ENCODE measurements at places on chromosomes 1 and 21.

GRCh38 chr1:201405484-201405831, 6.3 kb upstream of the LAD1 start:
- no peak for DNase-seq

DNA sequence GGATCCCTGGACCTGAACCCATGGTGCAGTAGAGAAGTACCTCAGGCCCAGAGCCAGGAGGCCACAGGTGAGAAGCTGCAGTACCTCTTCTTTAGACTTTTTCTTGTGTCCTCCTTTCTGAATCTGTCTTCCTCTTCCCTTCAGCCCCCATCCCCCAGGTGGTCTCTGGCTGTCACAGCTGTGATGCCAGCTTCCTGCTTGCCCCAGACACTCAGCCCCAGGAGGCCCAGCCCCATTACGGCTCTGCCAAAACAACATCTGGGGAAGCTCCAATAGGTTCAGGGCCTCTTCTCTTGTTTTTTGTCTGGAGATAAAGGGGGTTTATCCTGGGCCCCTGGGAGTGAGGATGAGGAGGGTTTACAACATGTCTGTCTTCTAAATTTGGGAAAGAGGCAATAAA, 9.5 kb upstream of the BTG2 start:
- no peak for DNase-seq

GRCh38 chr21:29177800-29178199, 47.4 kb downstream of the MAP3K7CL start:
- DNase-seq: no peak

DNA sequence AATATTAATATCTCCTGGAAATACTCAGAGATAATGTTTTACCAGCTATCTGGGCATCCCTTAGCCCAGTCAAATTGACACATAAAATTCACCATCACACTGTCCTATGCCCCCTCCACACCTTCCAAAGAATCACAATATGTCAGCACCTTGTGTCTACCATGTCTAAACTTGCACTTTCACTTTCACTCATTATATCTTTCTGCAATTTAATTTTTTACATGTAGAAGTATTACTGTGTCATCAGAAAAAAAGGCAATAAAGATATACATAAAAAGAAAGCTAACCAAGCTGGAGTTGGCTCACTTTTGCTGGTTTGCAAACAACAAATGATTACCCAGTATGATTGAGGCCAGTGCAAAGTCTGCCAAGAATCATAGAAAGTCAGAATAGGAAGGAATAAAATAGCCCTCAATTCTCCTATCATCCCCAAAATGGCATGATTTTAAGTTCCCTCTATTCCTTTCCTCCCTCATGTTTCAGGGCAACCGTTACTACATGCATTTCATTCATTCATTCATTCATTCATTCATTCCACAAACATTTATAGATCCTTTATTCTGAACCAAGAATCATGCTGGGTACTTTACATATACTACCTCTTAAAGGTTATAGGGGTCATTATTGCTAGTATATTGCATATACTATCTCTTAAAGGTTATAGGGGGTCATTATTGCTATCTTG, 5.9 kb upstream of the LUZP1 start:
- DNase-seq: no peak

DNA sequence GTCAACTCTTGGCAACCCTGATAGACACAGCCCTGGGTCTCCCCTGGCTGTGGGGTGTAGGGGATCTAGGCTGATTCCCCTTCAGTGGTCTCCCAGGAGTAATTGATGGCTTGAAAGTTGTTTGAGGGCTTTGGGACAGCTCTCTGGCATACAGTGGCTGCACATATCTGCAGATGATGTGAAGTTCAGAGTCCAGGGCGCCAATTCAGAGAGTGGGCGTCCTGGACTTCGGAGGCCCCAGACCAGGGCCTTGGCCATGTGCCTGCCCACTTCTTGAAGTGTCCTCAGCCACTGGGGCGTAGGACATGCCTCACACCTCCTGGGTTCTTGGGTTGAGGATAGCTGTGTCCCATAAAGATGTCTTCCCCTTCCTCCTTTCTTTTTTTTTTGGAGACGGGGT, 2.6 kb downstream of the INAVA start:
- DNase-seq: no peak

DNA sequence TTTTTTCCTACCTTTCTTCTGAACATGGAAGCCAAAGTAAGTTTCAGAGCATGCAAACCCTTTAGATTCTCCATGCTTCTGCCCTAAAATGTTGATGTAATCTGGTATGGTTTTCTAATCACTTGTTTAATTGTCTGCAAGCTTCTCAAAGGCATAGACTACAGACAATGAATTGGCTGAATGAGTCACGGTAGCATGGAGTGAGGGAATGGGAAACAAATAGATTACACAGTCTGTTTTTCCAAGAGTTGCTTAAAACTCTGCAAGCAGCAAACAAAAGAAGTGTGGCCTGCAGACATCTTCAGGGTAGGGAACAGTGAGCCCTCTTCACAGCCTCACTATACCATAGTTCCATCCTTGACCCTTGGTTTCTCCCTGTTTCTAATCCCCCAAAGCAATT, 326.0 kb downstream of the BARHL2 start:
- DNase-seq: no peak

- no peak for DNase-seq
Measured at GRCh38 chr1:17554954-17555353, 15.5 kb downstream of the ARHGEF10L start.

- DNase-seq: peak; percentile 26
Measured at GRCh38 chr1:54229281-54229891, 29.4 kb downstream of the MRPL37 start.

DNA sequence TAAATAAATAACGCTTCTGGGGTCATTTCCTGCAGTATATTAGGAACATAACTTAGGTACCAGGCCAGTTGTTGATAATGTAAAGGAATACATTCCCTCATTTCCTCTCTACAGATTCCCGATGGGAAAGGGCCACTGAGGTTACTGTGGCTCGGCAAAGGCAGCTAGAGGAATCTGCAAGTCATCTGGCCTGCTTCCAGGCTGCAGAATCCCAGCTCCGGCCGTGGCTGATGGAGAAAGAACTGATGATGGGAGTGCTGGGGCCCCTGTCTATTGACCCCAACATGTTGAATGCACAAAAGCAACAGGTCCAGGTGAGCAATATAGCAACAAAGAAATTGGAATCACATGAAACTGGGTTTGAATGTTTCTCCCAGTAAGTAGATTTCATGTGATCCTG, 109.6 kb upstream of the BMP8A start:
- no peak for DNase-seq

DNA sequence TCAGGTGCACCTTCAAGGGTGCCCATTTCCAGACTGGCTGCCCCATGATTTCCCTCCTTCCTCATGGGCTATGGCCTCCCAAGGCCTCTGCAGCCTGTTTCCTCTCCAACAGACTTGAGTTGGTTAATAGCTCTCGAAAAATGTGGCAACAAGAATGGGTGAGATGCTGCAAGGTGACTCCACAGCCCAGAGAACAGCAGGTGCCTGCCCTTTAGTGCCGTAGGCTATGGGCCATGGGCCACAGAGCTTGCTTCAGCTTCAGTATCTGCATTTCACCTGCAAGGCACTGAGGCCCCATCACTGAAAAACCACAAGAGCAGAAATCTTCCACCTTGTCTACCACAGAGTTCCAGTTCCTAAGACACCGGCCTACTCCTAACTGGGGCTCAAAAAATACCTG, 122.0 kb downstream of the ETS2 start:
- no peak for DNase-seq
